Nephron progenitor cell (in vitro differentiated cells): ENCODE measurements at places on chromosomes 6 and 20.

DNA sequence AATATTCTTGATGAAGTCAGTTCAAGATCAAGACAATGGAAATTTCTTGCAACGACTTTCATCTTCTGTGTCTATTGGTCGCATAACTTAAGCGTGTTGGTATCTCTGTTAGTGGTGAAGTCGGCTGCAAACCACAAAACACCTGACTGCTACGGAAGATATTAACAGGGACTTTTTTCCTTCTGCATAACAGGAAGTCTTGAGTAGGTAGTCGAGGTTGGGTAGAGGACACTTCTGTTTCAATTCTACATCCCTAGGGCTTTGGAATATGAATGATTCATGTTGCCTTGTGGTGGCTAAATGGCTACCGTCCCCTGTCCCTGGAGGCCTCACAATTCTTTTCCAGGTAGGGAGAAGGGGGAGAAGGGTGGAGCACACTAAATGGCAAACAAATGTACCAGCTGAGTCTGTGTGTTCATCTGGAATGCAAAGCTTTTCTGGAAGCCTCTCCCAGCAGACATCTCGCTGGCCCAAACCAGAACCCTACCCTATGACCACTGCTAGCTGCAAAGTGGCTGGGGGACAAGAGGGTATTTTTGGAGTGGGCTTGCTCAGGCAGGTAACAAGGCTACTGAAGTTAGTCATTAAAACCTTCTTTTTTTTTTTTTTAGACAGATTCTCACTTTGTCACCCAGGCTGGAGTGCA, 34.6 kb upstream of the NKX2-2 start:
- DNase-seq, result no peak

DNA sequence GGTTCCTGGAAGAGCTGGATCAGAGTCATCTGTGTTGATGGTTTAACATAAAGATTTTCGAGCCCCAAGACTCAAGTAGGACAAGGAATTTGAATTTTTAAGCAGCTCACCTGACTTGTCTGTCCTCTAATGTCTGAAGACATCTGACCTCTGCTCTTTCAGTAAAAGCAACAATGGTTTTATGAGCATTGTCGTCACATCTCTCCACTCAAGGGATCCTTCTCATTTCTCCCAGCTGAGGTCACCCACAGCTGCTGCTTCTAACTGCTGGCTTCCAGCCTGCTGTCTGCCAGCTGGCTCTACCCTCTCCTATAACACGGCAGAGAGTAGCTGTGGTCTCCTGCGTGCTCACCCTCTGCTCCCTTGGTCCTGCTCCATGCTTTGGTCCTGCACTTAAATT, 24.7 kb upstream of the HDAC2 start:
- DNase-seq, result peak; percentile 14

GRCh38 chr6:122400462-122401089, 1.1 kb downstream of the HSF2 start:
- DNase-seq, result no peak

DNA sequence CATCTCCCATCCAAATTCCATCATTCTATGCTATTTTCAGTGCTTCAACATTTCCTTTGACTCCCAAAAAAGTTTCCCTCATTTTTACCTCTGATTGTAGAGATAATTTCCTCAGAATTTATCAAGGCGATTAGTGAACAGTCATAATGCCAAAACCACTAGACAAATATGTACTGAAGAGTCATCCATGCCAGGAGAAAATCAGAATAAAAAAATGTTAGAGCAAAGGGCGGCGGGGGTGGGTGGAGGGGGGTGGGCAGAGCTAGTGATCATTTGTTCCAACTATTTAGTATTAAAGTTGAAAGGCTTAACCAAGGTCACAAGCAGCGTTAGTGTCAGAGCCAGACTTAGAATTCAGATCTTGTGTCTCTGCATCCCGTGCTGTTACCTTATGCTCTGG, 5.3 kb upstream of the ADGRF5 start:
- DNase-seq, result no peak

GRCh38 chr6:2881423-2881822, 21.7 kb downstream of the SERPINB9 start:
- no peak for DNase-seq

- no peak for DNase-seq
Observed at GRCh38 chr20:3150908-3151307, 8.8 kb downstream of the FASTKD5 start.

- no peak for DNase-seq
Observed at GRCh38 chr6:158468666-158469065, 91.2 kb upstream of the TMEM181 start.

DNA sequence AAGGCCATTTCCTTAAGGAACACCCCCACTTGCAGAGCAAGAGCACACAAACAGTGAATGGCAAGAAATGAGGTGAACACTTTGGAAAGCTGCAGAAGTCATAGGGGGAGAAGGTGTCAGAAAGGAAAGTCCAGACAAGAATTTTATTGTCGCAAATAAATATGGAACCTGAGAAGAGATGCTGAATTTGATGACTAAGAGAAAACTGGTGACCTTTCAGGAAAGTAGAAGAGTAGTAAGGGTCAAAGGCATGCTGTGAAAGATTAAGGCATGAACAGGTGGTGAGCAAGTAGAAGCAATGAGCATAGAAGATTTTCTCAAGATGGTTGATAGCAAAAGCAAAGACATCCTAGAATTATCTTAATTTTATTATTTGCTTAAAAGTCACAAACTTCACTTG, 194.2 kb downstream of the KCNQ5 start:
- DNase-seq, result no peak

- no peak for DNase-seq
Observed at GRCh38 chr6:126477678-126478077, 137.8 kb downstream of the CENPW start.

DNA sequence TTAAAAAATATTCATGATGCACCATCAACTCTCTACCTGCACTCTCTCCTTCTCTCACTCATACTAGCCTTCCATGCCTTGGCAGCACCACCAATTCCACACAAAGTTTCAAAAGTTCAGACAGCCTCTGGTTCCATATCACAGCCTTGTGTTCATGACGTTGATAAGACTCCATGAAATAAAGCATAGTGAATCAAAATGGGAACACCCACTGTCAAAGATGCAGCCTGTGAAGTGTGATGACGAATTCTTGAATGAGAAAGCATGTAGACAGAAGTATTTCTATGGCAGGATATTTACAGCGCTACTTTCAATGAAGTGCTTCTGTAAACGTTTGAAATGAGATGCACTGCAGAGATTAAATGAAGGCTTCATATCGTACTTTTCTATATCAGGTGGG, 77.3 kb upstream of the FERMT1 start:
- no peak for DNase-seq

DNA sequence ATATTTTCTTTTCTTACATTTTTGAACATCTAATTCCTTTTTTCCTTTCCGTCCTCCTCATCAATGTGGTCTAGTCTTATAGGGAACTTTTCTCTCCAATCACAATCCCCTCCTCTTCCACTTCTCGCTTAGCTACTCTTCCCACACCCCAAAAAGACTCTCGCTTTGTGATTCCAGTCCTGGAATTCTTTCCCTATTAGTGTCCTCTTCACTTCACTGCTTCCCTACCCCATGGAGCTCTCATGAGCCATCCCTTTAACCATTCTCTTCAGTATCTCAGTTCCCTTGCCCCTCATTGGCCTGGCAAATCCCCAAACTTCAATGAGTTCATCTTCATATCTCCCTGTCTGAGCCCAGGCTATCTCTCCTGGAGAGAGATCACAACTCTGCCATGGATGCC, 55.3 kb upstream of the CEP85L start:
- DNase-seq, result no peak

GRCh38 chr20:22776369-22776768, 192.0 kb upstream of the FOXA2 start:
- no peak for DNase-seq

DNA sequence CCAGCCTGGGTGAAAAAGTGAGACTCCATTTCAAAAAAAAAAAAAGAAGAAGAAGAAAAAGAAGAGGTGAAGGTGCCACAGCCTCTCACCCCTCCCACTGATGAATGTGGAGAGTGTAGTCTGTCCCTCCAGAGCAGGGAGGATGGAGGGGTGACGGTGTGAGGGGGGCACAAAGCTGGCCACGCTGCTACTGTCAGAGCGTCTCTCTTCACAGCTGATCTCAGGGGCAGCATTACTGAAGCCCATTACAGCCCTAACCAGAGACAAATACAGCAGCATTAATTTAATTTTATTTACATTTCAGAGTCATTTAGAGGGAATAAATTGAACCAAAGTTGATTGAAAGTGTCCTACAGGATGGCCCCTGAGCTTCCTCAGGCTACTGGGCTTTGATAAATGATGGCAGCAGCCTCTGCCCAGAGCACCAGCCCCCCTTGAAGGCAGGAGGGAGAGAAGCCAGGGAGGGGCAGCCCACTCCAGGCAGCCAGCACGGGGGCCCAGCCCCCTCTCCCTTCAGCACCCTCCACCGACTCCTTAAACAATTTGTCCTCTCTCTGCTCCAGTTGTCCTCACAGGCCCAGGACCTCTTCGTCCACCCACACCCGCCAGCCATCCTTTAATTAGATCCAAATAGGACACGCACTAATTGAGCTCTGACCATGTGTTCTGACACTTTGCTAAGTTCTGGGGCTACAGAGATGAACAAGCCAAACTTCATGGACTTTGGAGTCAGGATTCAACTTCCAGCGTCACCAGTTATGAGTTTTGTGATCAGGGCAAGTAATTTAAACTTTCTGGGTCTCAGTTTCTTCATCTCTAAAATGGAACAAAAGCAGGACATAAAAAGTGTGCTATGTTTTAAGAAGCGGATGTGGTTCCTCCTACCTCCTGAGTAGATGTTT, 18.6 kb upstream of the ZFAND3 start:
- no peak for DNase-seq

GRCh38 chr6:96795481-96795880, 41.8 kb downstream of the GPR63 start:
- DNase-seq, result no peak

DNA sequence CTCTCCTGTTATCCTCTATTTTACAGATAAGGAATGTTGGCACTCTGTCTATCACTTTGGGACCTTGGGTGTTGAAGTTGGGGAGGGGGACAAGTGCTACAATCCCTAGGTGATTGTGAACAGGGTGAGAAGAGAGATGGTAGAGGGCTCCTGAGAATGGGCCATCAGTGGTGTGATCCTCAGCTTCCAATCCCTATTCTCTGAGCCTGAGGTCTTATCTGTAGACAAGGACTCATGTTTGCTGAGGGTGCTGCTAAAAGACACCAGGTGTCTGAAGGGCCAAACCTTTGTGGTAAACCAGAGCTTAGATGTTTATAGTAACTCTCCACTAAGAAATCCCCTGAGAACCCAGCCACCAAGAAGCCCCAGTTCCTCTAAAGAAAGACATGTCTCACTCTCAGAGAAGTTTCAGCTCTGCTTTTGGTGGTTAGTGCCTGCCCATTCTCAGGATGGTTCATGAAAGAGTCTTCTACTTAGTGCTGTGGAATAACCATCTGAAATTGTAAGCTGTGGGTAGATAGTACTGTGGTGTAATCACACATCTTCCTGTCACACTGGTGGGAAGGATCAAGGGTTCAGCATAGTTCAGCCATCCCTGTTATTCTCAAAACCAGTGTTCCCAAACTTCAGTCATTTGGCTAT, 58.2 kb upstream of the IL20RA start:
- DNase-seq, result no peak

DNA sequence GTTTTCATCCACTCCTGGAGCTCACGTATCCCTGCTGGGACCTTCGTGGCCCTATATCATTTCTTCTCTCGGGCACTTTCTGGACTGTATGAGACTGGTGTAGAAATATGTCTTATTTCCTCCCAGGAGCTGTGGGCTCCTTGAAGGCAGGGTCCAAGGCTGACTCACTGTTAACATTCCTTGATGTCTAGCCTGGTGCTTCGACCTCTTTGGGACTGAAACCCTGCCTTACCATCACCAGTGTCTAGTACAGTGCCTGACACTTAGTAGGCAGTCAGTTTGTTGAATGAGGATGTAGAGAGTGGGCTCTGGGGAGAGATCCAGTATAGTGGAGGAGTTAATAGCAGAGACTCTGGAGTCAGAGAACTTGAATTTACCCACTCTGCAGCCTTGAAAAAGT, 23.6 kb downstream of the POFUT1 start:
- no peak for DNase-seq

DNA sequence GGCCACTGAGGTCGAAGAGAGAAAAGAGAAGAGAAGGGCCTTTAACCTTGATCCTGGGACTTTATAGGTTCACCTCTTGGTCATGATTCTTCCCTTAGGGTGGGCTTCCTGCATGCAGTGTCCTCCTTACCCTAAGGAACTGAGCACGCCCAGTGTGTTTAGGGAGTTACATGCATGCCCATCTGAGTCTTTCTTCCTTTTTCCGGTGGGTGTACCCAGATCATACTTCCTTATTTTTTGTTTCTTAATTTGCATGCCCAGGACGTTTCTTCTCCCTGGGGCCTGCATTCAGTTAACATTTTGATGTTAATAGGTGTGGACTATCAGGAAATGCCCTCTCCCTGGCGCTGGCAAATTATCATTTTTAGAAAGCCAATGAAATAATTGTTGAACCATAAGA, 91.5 kb downstream of the HTR1B start:
- no peak for DNase-seq

DNA sequence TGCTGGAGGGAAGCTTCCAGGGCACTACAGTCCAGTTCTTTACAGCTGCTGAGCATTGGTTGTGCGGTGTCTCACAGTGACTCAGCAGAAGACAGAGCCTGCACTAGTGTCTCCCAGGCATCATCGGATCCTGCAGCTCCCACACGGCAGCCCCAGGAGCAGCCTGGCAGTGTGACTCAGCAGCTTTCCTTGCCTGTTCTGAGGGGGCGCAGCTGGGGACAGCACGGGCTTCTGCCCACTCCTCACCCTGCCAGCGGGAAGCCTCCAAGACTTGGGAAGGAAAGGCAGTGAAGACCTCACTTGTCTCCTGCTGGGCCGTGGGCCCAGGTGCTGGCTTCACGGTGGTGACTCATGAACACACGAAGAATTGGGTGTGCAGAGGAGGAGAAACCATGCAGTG, 165.4 kb downstream of the SYNDIG1 start:
- peak; percentile 28 for DNase-seq

DNA sequence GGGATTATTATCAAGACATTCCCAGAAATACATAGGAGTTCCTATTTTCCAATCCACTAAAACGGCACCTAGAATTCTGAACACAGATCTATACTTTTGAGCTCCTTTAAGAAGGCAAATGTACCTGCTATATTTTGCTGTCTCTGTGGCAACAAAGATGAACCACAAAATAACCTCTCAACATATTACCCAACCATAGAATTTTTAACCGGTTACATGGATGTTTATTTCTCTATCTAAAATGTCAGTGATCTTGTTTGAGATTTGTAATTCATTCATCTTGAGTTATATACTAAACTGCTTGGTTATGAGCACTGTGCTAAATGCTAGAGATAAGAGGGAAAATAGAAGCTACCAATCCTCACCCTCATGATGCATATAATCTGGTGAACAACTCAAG, 117.5 kb upstream of the HMGCLL1 start:
- no peak for DNase-seq

- DNase-seq, result no peak
Observed at GRCh38 chr20:49868538-49868937, 46.8 kb downstream of the SPATA2 start.

DNA sequence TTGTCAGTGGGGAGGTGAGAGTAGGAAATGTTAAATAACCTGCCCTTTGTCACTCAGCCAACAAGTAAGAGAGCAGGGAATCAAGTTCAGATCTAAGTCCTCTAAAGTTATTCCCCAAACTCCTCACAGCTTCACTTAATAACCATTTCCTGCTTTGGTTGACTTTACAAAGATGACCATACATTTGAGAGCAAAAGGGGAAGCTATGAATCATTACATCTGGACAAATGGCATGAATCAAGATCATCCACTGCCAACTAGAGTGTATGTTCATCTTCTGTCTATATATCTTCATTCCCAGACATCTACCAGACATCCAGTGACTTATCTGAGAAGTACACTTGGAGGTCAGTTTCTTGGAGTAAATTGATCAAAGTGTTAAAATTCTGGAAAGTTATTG, 15.1 kb upstream of the HIVEP2 start:
- DNase-seq, result no peak

- DNase-seq, result no peak
Observed at GRCh38 chr6:37122861-37123260, 47.1 kb upstream of the PIM1 start.
